ENCODE measurements at places on chromosomes 4 and X.

DNA sequence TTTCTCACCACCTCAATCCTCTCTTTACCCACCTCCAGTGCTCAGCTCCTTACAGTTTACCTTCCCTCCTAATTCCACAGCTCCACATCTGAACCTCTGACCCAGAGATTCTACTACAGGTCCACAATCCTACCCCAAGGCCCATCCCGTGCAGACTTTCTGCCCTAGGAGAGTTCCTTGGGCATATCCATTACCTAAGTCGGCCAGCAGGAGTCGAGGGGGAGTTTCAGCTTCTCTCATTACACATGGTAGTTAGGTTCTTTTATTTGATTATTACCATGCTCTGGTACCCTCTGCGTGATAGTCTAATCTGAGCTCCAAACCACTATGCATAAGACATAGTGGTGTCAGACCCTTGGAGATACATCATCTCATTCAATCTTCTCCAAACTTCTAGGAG, 117.9 kb downstream of the SH3RF1 start:
- no peak for DNase-seq

GRCh38 chrX:80808881-80809411, 731 bp downstream of the BRWD3 start:
- no peak for DNase-seq

GRCh38 chr4:189823591-189823990, 117.1 kb upstream of the FRG1 start:
- no peak for DNase-seq

DNA sequence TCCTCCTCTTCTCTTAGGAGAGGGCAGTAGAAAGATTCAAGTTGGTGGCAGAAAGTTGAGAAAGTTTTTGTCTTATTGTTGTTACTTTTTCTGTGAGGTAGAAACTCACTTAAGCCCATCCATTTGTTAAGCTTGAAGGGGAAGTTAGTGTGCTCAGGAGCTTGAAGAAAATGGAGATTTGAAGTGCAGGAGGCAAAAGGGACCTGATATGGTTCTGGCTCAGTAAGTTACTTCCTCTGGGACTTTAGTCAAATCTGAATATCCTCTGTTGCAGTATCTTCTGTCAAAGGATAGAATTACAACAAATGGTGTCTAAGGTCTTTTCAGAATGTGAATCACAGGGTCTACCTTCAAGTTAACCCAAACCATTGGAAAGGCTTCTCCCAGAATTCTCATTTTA, 46.2 kb downstream of the CXCL13 start:
- no peak for DNase-seq

- no peak for DNase-seq
Observed at GRCh38 chrX:17854069-17854468, 7.0 kb downstream of the RAI2 start.

GRCh38 chr4:118983831-118984230, 95.2 kb downstream of the SYNPO2 start:
- DNase-seq = no peak

DNA sequence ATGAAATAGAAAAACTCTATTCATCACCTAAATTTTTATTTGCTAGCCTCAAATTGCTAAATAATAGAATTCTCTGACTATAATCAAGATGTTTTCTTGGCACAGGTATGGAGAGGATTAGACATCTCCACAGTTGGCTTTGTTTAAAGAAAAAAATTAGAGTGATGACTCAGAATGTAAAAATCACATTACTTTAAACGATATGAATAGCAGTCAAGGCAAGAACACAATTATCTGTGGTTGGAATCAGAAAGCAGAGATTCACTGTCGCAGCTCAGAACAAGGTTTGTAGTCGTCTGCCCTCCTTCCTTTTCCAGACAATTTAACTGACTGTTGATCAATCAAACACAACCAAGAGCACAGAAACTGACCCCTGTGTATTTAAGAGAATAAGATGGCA, 32.2 kb upstream of the CCKAR start:
- DNase-seq = no peak

DNA sequence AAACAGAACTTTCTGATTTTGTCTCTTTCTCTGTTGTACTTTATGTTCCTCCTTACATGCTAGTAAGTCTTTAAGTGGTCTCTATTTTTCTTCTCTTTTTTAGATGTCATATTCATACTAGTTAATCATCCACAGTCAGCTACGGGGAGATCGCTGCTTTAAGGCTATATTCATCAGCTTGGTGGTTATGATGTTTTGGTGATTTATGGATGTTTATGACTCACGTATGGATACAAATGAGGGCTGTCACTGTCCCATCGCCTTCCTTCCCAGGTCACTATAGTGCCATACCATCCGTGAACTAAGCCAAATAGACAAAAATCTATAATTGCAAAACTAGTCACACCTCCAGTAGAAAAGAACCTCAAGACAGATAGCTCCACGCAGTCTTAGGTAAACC, 296.8 kb upstream of the AADAT start:
- DNase-seq = no peak

DNA sequence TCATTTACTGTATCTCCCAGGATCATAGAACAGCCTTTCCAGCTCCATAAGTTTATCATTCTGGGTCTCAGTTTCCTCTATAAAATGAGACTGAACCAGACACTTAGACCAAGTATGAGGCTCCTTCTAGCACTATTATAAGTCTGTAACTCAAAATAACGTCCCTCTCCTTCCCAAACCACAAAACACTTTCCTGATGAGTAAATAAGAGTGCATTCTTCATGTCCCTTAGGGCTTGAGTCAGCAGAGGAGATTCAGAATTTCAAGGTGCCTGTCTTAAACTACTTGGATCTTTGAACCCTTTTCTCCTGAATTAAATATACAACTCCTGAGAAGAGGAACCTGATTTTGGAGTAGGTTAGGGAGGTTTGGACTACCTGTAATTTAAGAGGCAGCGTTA, 62.6 kb downstream of the GLRA2 start:
- no peak for DNase-seq

DNA sequence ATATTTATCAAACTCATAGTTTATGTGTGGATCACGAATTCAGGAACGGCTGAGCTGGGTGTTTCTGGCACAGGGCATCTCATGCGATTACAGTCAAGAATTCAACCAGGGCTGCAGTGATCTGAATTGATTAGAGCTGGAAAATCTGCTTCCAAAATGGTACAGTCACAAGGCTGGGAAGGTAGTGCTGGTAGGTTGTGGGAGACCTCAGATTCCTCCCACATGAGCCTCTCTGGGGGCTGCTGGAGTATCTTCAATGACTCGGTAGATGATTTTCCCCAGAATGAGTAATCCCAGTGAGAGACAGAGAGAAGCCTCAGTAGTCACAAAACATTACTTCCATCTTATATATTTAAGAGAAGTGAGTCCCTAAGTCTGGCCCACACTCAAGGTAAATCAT, 36.2 kb upstream of the PRDX4 start:
- DNase-seq = no peak

DNA sequence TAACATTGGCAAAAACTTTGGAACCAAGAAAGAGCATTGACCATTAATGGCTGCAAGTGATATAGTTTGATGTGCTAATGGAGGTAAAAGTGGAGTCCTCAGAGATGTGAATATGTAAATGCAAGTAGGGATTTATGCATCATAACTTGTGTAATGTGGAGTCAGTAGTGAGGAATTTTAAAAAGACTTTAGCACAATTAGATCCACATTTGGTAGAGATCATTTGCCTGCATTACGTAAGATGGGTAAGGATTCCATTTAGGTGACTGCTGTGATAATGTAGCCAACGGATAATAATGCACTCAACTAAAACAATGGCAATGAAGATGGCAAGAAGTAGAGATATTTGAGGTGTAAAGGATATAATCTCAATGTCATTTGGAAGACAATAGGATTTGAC, 1128.4 kb downstream of the ADGRL3 start:
- no peak for DNase-seq

- DNase-seq = no peak
Observed at GRCh38 chr4:88320224-88320779, 35.9 kb upstream of the PPM1K start.

DNA sequence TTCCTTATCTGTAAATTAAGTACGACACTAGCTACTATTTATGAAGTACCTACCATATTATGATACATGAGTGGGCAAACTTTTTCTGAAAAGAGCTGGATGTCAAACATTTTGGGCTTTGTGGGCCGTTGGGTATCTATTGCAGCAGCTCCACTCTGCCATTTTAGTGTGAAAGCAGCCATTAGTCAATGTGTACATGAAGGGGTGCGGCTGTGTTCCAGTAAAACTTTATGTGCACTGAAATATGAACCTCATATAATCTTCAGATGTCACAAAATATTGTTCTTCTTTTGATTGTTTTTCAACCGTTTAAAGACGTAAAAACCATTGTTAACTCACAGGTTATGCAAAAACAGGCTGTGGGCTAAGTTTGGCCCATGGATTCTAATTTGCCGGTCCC, 14.1 kb downstream of the PRPS2 start:
- no peak for DNase-seq

DNA sequence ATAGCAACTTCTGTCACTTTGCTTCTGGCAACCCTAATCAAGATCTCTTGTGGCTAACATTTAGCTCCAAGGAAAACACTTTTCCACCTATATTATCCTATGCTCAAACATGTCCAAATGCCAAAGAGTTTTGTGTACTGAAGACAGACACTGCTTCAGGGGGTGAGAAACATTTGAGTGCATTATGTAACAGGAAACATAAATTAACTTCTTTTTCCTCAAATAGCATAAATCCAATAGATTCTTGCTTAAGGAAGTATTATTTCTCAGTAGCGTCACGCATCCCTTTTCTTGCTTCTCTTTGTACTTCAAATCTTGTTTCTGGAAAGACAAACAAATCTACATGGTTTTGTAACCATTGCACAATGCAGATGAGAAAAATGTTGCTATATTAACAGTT, 839.1 kb downstream of the GLUD2 start:
- no peak for DNase-seq

DNA sequence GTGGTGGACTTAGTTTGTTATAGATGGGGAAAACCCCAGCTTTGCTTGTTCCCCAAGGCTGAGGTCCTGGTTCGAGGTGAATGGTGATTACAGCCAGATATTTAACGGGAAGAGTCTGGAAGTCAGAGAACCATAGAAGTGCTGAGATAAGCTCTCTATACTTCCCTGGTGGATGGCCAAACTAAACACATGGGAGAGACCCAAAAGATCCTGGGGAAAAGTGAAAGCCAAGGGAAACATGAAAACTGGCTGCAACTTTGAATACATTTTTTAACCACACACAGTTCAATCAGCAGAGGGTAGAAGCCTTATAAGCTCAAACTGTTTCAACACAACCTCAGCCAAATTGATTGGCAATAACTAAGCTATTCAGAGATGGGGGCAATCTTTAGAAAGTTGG, 29.3 kb upstream of the SRPX start:
- DNase-seq = no peak

DNA sequence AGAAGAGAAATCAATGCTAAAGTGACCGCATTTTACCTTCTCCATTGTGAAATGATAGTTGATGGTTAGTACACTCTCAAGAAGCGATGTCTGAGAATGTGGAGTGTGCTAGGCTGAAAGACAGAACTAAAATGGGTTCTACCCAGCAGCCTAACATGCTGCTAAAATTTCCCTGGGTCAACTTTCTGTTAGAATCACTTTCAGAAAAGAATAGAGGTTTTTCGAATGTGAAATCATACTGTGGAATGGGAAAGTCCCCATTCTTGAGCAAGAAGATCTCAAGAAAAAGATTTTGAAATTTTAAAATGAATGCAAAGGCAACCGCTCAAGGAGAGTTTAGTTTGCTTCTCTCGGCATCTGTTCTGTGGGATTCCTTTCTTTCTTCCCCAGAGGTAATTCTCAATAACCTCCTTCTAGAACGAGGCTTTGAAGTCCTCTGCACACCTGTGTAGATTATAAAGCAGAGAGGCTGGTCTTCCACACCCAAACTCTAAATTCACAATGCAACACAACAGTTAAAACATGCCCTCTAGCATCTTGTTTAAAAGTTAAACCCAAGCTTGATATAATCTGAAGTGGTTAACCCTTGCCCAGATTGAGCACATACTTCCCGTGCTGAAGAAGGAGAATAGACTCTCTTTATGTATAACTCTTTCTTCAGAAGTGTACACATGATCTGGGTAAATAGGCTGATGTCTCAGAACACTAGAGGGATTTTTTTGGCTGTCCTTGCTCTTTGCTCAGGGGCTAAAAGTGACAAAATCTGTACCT, 208.7 kb upstream of the KLF3 start:
- DNase-seq = no peak

- DNase-seq = no peak
Observed at GRCh38 chrX:32851556-32851955, 359.8 kb downstream of the DMD start.

DNA sequence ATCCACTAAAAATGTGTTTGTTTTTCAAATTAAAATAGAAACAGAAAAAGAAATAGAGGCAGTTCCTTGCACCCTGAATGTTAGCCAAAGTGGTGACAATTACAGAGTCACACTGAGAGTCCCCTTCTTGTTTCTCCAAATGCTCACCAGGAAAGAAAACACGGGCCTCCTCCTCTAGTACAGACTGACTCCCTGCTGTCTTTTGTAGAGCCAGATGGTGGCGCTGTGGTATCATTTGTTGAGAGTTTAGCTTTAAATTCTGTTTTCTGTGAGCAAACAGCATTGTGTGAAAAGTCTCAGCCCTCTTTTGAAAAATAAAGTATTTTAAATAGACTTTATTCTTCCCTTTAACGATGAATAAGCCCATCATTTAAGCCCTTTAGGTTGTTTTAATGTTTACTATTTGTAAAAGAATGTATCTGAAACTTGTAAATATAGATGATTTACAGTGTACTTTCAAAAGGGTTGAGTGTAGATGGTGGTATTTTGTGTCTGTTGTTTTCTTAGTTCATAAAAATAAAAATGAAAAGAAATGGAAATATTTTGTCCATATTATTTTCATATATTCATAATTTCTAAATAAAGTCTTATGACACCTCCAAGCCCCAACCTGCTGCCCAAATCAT, 36.9 kb upstream of the ATOH1 start:
- no peak for DNase-seq

DNA sequence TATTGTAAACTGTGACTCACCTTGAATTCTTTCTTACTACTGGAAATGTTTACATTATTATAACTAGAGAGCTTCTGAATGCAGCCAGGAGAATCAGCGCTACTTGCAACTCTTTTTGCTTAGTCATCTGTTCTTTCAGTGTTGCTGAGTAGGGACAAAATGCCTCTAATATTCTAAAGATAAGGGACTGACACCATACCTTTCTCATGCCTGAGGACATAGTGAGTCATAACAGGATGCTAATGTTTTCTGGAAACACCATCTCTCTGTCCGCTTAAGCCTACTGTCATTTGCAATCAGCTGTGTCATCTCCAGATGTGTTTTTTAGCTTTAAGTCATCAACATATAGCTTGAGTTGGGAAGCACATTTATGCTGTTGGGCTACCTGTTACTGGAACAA, 108.3 kb downstream of the QRFPR start:
- DNase-seq = no peak
